ENCODE measurements at places on chromosomes 6 and 20.

- DNase-seq: no peak
Observed at GRCh38 chr20:45338121-45339030, 9.8 kb downstream of the SDC4 start.

DNA sequence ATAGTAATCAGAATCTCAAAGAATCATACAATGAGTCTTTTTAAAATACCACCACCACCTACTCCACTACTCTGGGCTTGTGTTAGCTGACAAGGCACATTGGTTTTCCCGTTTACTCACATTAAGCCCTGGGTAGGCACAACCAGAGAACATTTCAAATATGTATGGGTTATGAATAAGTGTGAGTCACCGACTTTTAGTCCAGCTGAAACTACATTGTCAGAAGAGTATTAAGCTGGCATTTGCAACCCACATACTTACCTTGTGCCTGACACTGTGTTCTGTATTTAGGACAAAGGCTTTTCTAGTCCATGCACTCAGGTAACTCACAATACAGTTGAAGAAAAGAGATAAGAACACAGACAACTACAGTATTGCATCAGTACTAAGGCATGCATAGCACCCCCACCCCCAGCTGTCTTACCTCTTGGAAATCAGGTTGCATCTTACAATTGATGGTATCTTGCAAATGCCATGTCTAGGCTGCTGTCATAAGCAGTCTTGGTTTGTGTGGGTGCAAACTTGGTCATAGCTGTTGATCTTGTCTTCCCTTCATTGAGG is 40.3 kb upstream of the AHI1 start:
- DNase-seq: no peak

DNA sequence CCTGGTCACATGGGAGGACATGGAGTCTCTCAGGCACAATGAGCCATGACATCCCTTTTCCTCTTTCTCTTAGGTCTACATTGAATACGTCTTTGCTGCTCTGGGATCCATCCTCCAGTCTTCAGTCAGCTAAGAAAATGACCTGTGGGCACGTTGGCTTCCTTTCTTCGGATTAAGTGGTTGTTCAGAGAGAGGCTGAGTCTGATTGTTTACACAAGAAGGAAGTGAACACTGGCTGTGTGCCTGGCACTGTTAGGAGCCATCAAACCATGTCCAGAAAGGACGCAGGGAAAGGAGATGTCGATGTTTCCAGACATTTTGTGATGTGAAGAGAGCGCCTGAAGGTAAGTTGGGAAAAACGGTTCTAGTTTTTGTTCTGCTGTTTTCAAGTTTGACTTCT is 309.9 kb upstream of the CDYL start:
- DNase-seq: no peak

DNA sequence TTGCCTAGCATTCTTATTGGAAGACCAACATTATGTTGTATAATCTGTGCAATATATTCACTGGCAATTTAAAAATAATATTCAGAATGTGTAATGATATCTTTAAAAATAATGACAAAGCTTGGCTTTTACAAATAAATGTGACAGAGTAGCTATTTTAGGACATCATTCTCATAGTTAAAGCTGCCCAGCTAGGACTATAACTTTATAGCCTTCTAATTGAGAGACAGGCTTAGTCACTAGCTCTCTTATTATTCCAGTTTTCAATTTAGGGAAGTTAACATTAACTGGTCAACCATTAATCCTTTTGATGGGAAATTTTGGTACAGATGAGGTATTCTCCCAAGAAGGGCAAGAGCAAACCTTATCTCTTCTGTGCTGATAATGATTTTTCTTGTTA is 197.3 kb downstream of the CLVS2 start:
- no peak for DNase-seq

DNA sequence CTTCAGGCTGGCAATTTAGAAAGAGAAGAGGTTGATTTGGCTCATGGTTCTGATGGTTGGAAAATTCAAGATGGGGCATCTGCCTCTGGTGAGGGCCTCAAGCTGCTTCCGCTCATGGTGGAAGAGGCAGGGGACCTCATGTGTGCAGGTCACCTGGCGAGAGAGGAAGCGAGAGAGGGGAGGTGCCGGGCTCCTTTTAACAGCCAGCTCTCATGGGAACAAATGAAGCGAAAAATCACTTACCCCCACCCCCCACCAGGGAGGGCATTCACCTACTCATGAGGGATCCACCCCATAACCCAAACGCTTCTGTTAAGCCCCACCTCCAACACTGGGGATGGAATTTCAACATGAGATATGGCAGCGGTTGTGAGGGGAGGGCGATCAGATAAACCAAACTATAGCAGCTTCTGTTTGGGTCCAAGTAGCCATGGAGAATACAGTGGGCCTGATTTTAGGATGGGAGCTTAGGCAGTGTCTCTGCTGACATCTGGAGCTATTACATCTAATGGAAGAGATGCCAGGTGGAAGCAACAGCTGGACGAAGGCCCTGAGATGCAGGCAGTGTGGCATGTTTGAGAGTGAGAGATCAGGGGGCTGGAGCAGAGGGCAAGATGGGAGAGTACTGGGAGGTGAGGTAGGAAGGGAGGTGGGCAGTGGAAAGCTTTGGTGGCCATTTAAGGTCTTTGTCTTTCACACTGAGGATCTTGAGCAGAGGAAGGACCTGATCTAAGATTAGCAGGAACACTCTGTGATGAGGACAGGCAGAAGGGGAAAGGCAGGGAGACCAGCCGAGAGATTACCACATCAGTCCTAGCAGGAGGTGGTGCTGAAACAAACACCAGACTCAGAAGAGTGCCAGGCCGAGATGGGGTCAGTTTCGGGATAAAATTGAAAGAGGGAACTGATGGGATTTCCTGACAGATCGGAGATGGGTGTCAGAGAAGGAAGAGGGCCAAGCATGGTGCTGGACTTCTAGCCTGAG is 161.8 kb downstream of the NFATC2 start:
- no peak for DNase-seq

- no peak for DNase-seq
Observed at GRCh38 chr6:97677626-97678025, 394.6 kb upstream of the MMS22L start.

DNA sequence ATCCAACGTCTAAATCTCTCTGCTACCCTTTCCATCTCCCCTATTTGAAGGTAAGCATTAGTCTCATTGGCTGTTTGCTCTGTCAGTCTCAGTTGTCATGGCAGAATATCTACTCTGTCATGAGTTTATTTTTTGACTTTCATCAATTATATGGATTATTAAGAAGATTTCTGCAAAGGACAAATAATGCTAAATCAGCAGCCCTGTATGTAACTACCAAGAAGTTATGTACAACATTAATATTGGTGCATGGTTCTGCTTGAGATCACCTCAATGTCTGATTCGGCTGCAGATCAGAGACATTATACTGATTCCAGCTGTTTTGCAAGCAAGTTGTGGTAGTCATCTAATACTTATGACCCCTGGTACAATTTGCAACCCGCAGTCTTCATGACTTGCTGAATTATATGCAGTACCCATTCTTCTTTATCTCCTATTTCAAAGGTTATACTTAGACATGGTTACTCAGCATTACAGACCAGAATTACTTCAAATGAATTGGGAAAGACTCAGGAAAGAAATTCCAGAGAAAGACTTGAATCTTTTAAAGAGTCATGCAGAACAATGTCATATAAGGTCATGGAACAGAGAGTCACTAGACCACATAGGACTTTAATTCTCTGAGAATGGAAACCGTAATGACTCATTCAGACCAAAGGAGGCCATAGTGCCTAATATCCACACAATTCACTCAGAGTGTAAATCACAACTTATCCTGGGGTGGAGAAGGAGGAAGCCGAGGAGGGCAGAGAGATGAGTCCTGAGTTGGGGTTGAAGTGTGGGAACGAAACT is 201.4 kb downstream of the IBTK start:
- no peak for DNase-seq

GRCh38 chr20:23060629-23061028 is 11.2 kb upstream of the THBD start:
- DNase-seq: no peak

All from SK-N-DZ (cell line).